ENCODE measurements at places on chromosomes 1 and 21. TPM values are rescaled to one million over a fixed set of nuclear protein-coding genes. Genes with fewer than 3 reads are reported as not detected.

- no peak overlapping the region for H3K27ac ChIP-seq
- peaks cover 28% of the 10 kb centered on the region for H3K4me1 ChIP-seq
- H3K36me3 ChIP-seq: no peaks in the 10 kb centered on the region
- no peak overlapping the region for H3K4me3 ChIP-seq
- H3K27me3 ChIP-seq: no peaks in the 10 kb centered on the region
Observed at GRCh38 chr1:36968730-36969129, 65.6 kb downstream of the GRIK3 start.

GRCh38 chr1:215140135-215140534 is 57.6 kb downstream of the KCNK2 start:
- H3K4me1 ChIP-seq: no peaks in the 10 kb centered on the region
- DNase-seq: no peak
- no peak overlapping the region for H3K27ac ChIP-seq
- H3K4me3 ChIP-seq: no peak overlapping the region
- no peaks in the 10 kb centered on the region for H3K27me3 ChIP-seq

GRCh38 chr1:214209260-214209808 is 71.6 kb upstream of the SMYD2 start:
- H3K4me1 ChIP-seq: peaks cover 14% of the 10 kb centered on the region
- H3K36me3 ChIP-seq: no peaks in the 10 kb centered on the region
- H3K27ac ChIP-seq: no peak overlapping the region
- DNase-seq: no peak
- no peak overlapping the region for H3K4me3 ChIP-seq

GRCh38 chr1:113409363-113409762 is 19.0 kb downstream of the MAGI3 start:
- H3K36me3 ChIP-seq: no peaks in the 10 kb centered on the region
- no peak for DNase-seq
- no peak overlapping the region for H3K27ac ChIP-seq

GRCh38 chr1:72540674-72541073 is 258.3 kb upstream of the NEGR1 start:
- H3K27ac ChIP-seq: no peak overlapping the region
- H3K4me3 ChIP-seq: no peak overlapping the region
- no peaks in the 10 kb centered on the region for H3K27me3 ChIP-seq
- DNase-seq: no peak
- no peaks in the 10 kb centered on the region for H3K36me3 ChIP-seq

The CELA2A gene
- not detected for total RNA-seq

DNA sequence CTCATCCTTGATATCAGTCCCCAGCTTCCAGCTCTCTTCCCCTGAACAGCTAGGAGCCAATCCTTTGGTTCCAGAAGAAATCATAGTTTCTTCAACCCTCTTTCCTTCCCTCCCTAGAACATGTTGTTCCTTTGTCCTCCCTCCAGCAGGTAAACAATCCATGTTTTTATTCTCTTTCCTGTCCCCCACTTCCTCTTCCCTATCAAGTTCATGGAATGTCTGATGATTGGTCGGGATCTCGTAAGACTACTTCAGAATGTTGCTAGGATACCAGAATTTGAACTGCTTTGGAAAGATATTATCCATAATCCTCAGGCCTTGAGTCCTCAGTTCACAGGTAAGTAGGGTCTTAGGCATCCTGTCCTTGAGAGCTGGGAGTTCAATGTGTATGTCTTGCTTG is 23.1 kb upstream of the SLC27A3 start:
- no peak overlapping the region for H3K27ac ChIP-seq
- H3K4me1 ChIP-seq: no peaks in the 10 kb centered on the region
- no peaks in the 10 kb centered on the region for H3K27me3 ChIP-seq
- no peak overlapping the region for H3K4me3 ChIP-seq
